ENCODE measurements at places on chromosomes 3 and 15. TPM values are rescaled to one million over a fixed set of nuclear protein-coding genes. Genes with fewer than 3 reads are reported as not detected.

The GLDN gene
- not detected for total RNA-seq

The TF gene
- 0.98 TPM for total RNA-seq

The NPTN gene
- total RNA-seq: 57.7 TPM

The TKT gene
- 171 TPM for total RNA-seq

The CISH gene
- 146 TPM for total RNA-seq

The CSPG5 gene
- 0.95 TPM for total RNA-seq

The C3orf70 gene
- 0.06 TPM for total RNA-seq

The LRRC49 gene
- total RNA-seq: 0.38 TPM

The CIDEC gene
- not detected for total RNA-seq

The IGDCC3 gene
- total RNA-seq: not detected

The ATP13A4 gene
- total RNA-seq: 2.1 TPM

The OR4F6 gene
- not detected for total RNA-seq

Data from natural killer cell treated with Interleukin-12 subunit alpha and Interleukin-12 subunit beta and Interleukin-15 and Interleukin-18, amount 100 ng/mL, for 72 hours (primary cell).